ENCODE measurements at places on chromosomes 12 and 14.

DNA sequence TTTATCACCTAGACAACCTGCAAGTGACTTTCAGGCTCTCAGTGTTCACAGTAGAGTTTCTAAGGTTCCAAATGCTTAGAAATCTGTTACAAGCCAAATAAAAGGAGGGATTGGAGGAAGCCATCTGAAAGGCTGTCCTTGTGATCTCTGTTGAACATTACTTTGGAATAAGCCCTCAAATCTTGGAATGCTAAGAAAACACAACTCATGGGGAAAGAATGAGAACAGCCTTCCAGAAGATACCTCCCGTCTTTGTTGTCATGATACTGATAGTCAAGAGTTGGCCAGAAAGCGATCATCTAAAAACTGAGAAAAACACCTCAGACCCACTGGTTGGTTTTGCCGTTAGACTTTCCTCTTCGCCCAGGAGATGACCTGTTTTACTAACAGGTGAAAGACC is 44.4 kb upstream of the KCNK13 start:
- DNase-seq, result no peak

DNA sequence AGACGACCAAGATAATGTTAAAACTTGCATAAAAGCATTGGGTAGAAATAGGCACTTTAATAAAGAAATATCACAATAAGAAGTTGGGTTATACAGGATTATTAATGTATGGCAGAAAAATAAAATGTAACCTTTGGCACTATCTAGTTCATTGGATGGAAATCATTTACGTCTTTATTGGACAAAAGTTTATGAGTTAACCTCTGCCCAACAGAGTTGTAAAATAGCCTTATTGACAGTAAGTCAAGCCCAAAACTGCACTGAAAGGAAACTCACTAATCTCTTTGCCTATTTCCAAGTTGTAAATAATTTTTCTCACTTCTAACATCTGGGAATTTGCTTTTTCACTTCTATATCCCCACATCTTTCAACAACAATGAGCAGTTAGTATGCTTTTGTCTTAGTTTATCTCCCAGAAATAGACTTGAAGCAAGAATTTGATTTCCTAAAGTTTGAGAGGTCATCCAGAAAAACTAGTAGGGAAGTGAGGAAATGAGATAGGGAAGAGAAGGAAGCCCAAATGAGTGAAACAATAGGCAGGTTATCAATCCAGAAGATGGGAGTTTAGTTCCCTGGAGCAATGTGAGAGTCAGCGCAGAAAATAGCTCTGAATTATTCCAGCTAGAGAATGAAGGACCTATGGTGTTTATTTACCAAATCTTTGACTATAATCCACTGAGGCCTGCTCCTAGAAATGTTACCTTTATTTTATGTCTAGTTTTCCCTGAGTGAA is 434.8 kb downstream of the CCER1 start:
- no peak for DNase-seq

- no peak for DNase-seq
Observed at GRCh38 chr14:23162800-23163199, 20.7 kb downstream of the SLC7A8 start.

GRCh38 chr12:107845980-107846659 is 71.6 kb downstream of the ASCL4 start:
- peak; percentile 15 for DNase-seq

- DNase-seq, result no peak
Observed at GRCh38 chr12:34358198-34358597, 335.9 kb downstream of the ALG10 start.

DNA sequence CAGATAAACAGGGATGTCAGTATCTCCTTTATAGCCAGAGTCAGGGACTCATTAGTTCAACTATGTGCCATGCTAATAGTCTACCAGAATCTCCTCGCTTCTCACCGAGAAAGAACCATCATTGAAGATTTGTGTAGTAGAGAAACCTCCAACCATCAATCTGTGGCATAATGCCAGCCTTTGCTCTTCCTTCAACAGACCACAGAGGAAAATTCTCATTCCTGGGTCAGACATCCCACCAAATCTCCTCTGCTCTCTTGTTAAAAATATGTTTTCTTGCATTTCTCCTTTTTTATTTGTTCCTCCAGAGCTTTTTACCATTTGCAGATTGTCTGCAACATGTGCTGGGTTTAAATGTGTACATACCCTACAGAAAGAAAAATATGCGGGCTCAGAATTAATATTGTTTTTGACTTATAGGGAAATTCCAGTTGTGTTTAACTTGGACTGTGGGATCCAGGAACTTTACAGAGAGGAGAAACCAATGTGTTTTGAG is 64.9 kb downstream of the LLPH start:
- no peak for DNase-seq

DNA sequence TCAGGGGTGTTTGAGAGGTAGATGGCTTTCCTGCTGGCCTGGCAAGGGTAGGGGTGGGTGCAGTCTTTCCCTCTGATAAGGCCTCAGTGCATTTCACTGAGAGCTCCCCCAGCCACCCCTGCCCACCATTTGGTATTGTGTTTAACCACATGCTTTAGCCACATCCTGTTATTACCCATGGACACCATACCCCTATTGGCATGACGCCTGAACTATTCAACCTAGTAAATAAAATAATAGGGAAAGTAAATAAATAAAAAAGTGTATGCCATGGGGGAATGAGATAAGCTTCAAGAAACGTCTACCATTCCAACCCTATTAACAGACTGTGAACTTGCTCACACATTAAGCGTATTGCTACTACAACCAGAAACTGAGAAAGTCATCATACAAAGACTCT is 7.6 kb upstream of the LGR5 start:
- no peak for DNase-seq

DNA sequence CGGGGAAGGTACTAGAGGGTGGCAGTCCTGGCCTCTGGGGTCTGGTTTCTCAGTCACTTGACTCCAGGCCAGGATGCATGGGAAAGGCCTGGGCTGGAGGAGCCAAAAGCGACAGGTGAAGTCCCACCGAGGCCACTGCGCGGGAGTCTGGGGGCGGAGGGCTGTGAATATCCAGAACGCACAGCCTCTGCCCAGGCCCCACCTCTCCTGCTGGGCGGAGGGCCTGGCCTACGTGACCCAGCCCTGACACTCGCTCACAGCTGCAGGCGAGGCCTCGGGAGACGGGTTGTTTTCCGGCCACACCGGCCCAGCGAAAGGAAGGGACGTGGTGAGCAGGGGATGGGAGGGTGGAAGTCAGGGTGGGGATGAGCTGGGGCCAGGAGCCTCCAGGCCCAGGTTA is 91.2 kb downstream of the RFLNA start:
- DNase-seq, result no peak

DNA sequence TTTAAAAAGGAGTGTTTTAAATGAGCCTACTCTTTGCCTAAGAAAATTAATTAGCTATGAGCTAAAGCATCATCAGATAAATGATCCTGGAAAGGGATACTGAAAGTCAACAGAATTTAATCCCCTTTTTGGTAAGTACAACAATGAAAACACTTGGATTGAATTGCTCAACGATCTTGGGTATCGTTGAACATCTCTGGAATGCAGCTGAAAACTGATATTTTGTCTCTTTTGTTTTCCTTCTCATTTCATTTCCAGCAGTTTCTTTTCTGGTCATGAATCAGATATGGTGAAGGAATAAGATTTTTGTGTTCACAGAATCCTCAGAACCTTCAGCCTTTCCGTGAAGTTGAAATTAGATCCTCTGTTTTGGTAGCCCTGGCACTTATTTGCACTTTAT is 771.2 kb downstream of the FSCB start:
- no peak for DNase-seq

DNA sequence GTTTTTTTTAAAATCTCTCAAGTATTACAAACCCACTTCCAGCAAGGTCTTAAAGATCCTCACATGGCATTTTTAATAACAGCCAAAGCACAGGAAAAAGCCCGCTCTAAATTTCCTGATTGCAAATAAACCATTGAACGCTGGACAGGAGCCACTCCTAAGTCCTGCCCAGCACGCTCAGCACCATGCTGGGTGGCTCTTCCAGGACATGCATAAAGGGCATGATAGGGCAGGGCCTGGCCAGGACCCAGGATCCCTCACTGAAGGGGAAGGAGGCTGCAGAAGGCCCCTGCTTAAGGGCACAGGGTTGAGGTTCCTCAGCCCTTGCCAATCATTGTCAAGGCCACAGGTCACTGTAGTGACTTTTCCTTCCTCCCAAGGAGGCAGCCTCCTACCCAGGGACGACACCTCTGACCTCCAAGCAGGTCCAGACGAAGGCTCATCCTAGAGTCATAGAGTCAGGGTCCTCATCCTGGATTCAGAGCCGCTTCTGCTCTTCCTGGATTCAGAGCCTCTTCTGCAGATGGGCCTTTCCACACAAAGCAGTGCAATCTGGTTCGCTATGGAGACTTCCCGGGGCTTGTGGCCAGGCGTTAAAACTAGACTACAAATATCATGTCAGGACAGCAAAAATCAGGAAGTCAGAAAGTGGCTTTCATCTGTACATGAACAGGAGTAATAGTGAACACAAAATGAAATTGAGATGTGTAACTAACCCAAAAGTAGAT is 123.8 kb downstream of the GCH1 start:
- no peak for DNase-seq

GRCh38 chr14:74799765-74800164 is 36.6 kb downstream of the YLPM1 start:
- DNase-seq, result no peak

- no peak for DNase-seq
Observed at GRCh38 chr14:92493492-92493891, 20.1 kb upstream of the RIN3 start.

- DNase-seq, result no peak
Observed at GRCh38 chr14:64421166-64421565, 33.0 kb downstream of the MTHFD1 start.

- peak; percentile 88 for DNase-seq
Observed at GRCh38 chr12:43835656-43836474, at the start of gene TMEM117. Gene TMEM117 (plus strand): TSS chr12:43836081.

GRCh38 chr12:18939051-18939450 is 190.5 kb upstream of the PLEKHA5 start:
- DNase-seq, result no peak

- peak; percentile 13 for DNase-seq
Observed at GRCh38 chr12:20950248-20950647, 139.7 kb downstream of the SLCO1B3 start.

DNA sequence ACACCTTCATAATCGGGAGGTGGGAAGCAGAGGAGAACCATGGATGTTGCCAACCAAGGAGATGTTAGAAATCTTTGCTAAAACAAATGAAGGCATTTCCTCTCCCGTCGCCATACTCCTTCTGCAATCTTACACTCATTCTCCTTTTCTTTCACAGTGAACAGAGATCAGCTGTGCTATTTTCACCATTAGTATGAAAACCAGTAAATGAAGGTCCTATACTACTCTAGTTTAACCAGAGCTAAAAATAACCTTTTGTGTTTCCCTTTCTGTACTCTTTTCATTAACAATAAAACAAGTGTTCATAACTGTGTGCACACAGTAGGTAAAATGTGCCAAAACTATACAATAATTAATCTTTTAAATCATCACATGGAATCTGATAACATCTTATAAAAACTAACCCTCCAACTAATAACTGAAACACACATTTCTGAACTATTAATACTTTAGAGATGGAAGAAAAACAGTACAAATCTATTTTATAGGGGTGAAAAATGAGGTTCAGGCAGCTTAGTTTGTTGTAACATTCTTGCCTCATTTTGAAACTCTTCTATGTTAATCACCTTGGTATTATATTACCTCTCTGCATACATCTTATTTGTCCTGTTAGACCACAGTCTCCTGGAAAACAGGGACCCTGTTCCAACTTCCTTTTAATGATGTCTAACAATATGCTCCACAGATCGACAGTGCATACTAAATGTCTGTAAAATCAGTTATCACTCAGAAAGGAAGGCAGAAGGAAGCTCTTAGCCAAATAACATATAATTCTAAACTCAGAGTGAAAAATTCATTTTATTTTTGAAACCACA is 69.5 kb downstream of the SPPL3 start:
- DNase-seq, result no peak

DNA sequence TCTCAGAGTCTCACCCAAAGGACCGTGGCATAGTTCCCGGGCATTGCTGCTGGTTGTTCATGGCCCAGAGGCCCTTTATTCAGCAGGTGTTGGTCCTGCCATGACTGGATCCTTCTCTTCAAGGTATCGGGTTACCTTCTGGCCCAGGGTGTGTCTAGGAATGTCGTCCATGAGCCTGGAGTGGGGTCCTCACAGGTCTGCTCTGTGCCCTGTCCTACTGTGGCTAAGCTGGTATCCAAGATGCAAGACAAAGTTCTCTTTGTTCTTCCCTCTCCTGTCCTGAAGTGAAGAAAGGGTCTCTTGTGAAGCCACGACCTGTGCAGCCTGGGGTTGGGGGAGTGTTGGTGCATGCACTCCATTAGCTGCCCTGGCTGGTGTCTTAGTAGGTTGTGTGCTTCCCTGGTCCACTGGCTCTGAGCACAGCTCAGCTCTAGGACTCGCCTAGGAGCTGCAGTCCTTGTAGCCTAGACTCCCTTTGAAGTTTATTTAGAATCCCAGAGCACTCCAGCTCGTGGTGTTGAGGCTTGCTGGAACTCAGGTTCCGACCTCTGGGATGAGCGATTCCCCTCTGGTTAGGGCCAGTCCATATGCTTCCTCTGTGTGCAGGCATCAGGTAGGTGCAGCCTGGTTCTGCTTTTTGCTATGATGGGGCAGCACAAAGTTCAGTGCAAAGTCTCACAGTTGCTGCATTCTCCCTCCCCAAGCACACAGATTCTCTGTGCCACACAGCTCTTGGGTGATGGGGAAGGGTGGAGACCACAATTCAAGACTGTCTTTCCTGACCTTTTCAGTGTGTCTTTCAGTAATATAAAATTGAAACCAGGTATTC is 117.4 kb downstream of the NUBPL start:
- DNase-seq, result no peak

DNA sequence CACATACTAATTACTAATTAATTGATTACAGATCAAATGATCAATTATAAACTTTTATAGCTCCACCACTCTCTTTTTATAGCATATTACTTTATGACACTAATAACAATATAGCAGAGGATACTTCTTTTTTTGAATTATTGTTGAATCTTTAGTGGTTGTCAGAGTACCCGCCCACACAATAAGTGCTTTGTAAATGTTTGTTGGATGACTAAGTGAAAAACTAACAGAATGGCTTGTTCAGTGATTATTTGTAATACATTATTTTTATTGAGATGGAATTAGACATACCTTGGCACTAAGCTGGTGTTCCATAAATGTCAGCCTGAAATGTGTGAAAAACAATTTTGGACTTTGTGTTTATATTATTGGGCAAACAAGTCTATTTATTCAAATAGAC is 670.5 kb upstream of the ATXN7L3B start:
- DNase-seq, result no peak

DNA sequence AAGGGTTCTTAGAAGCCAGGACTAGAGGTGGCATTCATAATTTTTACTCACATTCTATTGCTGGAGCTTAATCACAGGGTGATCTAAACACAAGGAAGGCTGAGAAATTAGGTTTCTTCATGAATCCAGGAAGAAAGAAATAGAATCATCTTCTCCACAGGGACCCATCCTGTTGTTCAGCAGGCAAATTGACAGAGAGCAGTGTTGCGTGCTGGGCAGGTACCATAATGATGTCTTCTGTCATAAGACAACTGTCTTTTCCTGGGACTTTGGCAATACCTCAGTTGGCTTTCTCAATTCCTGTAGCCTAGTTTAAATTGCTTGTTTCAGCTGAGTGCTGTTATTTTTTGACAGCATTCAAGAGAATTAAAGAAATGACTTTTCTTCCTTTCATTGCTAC is 468.0 kb upstream of the SYT1 start:
- no peak for DNase-seq

- DNase-seq, result no peak
Observed at GRCh38 chr12:50296554-50296953, 13.2 kb upstream of the LIMA1 start.
